ENCODE measurements at places on chromosomes 4 and X.

DNA sequence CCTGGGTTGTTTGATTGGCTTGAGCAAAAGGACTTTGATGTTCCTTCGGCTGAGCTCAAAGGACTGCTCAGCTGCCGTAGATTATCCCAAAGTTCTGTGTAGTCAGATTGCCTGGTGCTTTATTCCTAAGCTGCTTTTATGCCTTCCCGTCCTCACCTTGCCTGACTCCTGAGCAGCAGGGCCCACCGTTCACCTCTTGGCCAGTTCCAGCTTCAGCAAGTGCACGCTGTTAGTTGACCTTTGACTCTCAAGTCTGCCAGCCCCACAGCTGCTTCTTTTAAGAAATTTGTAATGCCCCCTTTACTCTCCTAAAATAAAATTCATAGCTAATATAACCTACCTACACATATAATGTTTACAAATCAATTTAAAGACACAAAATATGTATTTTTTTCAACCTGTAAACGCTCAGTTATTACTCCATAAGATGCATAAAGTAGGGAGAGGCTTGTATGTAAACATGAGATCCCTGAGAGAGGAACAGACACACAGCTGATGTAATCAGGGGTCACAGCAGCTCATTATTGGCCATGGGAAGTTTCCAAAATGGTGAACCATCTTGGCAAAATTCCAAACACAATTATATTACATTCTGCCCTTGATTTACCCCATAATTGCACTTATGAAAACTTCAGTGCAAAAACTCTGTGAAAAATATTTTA lies 28.6 kb downstream of the UCHL1 start:
- H3K4me3 ChIP-seq, result no peak overlapping the region
- H3K27me3 ChIP-seq, result no peaks in the 10 kb centered on the region
- H3K4me1 ChIP-seq, result no peaks in the 10 kb centered on the region
- no peaks in the 10 kb centered on the region for H3K36me3 ChIP-seq
- no peak overlapping the region for H3K27ac ChIP-seq

GRCh38 chr4:157196046-157196445 lies 24.5 kb upstream of the GRIA2 start:
- no peaks in the 10 kb centered on the region for H3K27me3 ChIP-seq
- H3K36me3 ChIP-seq, result no peaks in the 10 kb centered on the region
- no peak overlapping the region for H3K4me3 ChIP-seq
- DNase-seq, result no peak
- no peaks in the 10 kb centered on the region for H3K4me1 ChIP-seq
- no peak overlapping the region for H3K27ac ChIP-seq

- H3K4me3 ChIP-seq, result no peak overlapping the region
- DNase-seq, result no peak
- no peak overlapping the region for H3K27ac ChIP-seq
- H3K36me3 ChIP-seq, result no peaks in the 10 kb centered on the region
- H3K27me3 ChIP-seq, result no peaks in the 10 kb centered on the region
- no peaks in the 10 kb centered on the region for H3K4me1 ChIP-seq
Observed at GRCh38 chr4:121155893-121156292, 8.2 kb downstream of the TNIP3 start.

GRCh38 chrX:38375891-38376290 lies 23.5 kb downstream of the OTC start:
- H3K36me3 ChIP-seq, result no peaks in the 10 kb centered on the region
- no peak overlapping the region for H3K4me3 ChIP-seq
- no peak overlapping the region for H3K27ac ChIP-seq
- DNase-seq, result no peak

DNA sequence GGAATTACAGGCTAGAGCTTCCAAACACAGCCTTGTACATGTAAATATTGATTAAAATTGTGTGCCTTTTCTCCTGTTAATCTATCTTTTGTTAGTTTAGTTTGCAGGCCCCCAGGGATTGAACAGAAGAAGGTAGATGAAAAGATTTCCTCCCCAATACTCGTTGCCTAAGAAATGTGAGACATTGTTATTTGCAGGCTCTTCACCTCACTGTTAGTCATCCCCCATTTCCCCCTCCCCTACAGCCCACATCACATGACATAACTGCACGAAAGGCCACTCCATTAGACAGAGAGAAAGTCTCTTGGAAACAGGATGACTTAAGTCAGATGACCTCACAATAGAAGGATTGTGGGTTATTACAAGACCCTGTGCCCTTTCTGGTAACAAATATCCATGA lies 13.3 kb upstream of the MID1 start:
- H3K4me1 ChIP-seq, result no peaks in the 10 kb centered on the region
- no peak for DNase-seq
- H3K4me3 ChIP-seq, result no peak overlapping the region
- no peaks in the 10 kb centered on the region for H3K27me3 ChIP-seq
- H3K27ac ChIP-seq, result no peak overlapping the region

GRCh38 chr4:145531859-145532258 lies 50.2 kb downstream of the SMAD1 start:
- DNase-seq, result no peak
- H3K4me1 ChIP-seq, result peaks cover 44% of the 10 kb centered on the region
- H3K4me3 ChIP-seq, result no peak overlapping the region
- H3K27me3 ChIP-seq, result no peaks in the 10 kb centered on the region
- H3K36me3 ChIP-seq, result no peaks in the 10 kb centered on the region

DNA sequence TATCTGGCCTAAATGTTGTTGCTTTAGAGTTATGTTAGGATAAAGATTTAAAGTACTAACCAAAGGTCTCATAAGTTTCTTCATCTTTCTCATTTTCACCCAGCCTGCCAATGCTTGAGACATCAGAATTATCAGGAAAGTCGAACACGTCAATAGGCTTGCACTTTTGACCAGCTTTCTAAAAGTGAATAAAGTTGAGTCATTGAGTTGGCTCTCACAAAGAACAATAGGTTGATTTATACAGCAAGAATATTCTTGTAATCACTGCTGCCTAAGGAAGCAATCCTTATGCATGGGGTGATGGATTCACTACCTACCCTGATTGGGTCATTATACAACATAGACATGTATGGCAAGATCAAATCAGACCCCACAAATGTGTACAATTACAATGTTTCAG lies 5.0 kb downstream of the CENPU start:
- DNase-seq, result no peak
- H3K4me3 ChIP-seq, result no peak overlapping the region
- no peak overlapping the region for H3K27ac ChIP-seq
